ENCODE measurements at places on chromosomes 12 and 14.

DNA sequence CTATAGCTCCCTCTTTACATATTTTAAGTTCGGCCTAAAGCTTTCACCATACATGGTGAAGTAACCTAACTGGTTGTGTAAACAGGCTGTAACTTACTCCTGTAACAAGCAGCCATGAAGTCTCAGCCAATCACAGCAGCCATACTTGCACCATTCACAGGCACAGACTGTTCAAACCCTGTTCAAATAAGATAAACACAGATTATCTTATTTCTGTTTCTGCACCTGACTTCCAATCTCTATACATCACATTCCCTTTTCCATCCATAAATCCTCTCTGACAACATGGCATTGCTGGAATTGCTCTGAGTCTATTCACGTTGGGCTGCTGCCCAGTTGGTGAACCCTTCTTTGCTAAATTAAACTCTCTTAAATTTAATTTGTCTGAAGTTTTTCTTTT is 34.5 kb upstream of the ARID2 start:
- DNase-seq = no peak

- no peak for DNase-seq
Measured at GRCh38 chr12:46269429-46270241, 792 bp upstream of the SLC38A1 start.

GRCh38 chr14:21268617-21269251 is 508 bp downstream of the HNRNPC start:
- peak; percentile 76 for DNase-seq

- no peak for DNase-seq
Measured at GRCh38 chr12:113525066-113525465, 53.4 kb upstream of the LHX5 start.

GRCh38 chr12:54891717-54892478 is 37.6 kb downstream of the MUCL1 start:
- no peak for DNase-seq

DNA sequence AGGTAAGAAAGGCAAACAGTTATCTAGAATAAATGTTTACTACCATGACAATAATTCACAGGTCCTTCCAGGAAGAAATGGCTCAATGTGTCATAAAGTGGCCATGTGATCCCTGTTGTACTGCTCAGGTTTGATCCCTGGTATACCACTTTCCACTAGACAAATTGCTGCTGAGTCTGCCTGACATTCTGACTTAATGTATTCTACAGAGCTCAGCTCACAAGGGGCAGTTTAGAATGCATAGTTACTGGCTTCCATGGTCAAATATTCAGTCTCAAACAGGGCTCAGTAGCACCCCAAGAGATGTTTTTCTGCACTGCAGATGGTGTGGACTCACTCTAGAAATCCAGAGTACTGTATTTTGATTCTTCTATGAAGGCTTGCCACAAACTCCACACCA is 21.8 kb downstream of the TSHR start:
- DNase-seq = no peak

- no peak for DNase-seq
Measured at GRCh38 chr14:100564512-100564911, 22.7 kb downstream of the BEGAIN start.

- no peak for DNase-seq
Measured at GRCh38 chr14:59465316-59466135, at the start of gene GPR135. Gene GPR135 (minus strand): TSS chr14:59465380. CDS start chr14:59465226, 154 bp downstream.

DNA sequence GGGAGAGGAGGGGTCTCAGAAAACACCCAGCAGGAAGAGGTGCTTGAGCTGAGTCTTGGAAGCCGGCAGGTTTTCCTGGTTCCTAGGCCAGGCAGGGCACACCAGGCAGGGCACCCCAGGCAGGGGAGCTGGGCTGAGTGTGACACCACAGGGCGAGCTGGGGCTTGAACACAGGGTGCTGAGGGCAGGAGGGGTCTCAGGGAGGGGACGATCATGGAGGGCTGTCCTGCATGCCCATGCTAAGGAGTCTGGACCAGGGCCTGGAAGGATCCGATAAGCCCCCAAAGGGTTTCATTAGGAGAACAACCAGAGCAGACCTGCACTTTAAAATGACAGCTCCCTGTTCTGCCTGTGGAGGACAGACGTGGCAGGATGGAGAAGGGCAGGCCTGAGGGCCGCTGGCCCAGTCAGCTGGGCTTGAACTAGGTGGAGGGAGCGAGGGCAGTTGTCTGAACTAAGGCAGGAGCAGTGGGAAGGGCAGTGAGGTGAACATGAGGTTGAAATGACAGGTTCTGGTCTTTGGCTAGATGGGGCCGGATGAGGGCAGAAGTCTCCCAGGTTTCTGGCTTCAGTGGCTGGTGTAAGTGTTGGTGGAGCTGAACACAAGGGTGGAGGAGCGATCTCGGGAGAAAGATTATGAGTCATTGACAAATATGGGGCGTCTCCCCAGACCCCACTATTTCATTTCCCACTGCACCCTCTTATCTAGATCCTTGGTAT is 171.0 kb upstream of the PZP start:
- DNase-seq = no peak

DNA sequence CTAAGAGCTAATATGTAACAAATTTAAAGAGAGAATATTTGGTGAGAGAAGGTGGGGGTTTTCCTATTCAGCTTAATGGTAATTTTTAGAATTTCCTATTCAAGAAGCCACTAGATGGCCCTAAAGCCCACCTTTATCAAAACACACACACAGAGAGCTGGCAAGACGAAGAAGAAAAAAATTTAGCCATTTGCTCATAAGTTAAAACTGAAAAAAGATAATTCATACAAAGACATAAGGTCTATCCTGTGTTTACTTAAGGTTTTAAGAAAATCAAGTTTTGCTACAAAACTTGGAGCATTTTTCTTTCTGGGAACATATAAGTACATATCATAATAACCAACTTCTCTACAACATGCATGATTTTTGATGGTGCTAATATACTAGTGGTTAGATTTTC is 46.8 kb upstream of the PCED1B start:
- DNase-seq = peak; percentile 81

DNA sequence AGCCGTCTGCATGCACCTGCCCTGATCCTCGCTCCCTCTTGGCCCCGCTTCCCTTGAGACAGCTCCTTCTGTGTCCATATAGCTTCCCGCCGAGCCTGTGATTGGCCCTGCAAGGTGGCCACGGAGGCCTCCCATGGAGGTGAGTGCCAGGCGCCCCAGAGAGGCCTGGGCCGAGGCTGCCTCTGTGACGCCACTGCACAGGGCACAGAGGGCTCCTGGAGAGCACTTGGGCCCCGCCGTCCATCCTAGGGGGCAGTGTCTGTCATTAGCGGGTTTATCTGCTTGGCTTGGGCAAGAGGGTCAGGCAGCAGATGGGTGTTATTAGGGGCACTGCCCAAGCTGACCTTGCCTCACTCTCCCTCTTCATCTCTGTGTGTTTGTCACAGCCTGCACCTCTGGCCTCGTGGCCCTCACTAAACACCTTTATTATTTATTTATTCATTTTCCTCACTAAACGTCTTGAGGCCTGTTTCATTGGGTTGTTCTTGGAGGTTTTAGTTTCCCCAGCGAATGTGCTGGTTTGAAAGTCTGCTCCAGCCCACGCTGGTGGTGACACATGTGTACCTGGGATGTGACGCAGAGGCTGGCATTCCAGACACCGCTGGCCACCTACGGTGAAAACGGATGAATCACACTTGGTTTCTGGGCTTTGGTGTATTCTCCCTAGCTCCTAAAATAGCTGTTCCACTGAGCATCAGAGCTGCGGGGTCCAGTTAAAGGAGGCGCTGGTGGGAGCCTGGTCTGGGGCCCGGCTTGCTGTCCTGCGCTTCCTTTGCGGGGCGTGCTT is 5.9 kb downstream of the ZFYVE21 start:
- DNase-seq = no peak

DNA sequence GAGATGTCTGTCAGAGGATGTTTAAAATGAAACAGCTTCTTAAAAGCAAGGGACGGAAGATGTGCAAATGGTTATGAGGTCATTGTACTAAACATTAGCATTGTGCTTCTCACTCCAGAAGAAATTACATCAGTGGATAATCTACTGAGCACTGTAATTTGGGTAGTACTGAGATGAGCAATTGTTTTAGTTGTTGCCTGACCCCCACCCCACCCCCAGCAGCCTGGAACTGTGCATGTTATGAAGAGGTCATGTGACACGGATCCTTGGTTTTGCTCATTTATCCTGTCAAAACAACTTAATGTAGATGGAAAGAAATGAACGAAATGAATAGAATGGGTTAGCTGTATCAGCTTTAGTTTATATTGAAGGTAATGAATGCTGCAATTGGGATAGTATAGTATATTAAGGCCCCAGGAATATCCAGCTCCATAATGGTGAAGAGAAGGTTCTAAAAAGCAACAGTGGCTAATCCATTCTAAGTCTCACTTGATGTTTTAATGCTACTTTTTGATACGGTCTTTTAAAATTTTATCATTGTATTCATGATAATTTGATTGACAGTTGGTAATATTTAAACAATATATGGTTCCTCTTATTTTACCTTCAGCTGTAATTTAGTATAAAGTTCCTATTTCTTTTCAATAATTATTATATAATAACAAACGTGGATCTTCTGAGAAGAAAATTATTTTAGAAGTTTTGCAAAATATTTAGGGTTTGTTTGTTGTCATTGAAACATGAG is 58.5 kb downstream of the WNK1 start:
- DNase-seq = no peak

DNA sequence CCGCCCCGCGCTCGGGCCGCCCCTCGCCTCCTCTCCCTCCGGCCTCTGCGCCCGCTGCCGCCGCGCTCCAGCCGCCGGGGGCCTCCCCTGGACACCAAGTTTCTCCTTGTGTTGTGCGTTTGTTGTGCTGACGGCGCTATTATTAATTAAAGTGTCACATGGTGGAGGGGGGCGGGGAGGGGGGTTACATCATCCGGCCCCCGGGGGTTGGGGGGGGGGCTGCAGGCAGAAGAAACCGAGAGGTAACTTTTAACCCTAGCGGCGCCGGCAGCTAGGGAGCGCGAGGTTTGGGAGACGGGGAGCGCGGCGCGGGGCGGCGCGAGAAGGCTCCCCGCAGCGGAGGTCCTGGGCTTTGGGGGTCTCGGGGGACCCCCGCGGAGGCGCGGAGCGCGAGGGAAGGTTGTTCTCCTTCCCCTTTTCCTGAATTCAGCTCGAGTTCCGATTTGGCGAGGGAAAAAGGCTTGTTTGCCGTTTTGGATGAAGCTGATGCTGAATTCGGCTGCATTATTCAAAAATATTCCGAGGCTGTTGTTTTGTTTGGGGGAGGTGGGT is at the start of gene HRK:
Gene HRK, minus strand, starts transcription at position 117 of the 552 bp plus-strand sequence. CDS start 134 bp downstream, outside the sequence.
- DNase-seq = no peak

DNA sequence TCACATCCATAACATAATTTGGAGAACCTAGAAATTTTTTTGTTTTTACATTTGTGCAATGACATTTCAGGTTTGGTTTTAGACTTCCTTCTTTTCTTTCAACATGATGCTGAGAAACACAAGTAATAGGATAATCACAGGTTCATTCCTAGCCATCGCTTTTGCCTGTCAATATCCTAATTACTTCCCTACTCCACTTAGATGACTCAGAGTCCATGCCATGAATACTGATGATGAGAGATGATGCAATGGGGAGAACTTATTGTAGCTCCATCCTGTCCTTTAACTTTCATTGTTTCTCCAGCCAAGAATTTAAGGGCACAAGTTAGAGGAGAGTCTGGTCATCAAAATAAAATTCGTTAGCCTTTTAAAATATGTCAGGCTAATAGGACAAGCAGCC is 101.3 kb downstream of the PTPRO start:
- no peak for DNase-seq
